ENCODE measurements at places on chromosomes 2 and 18.

DNA sequence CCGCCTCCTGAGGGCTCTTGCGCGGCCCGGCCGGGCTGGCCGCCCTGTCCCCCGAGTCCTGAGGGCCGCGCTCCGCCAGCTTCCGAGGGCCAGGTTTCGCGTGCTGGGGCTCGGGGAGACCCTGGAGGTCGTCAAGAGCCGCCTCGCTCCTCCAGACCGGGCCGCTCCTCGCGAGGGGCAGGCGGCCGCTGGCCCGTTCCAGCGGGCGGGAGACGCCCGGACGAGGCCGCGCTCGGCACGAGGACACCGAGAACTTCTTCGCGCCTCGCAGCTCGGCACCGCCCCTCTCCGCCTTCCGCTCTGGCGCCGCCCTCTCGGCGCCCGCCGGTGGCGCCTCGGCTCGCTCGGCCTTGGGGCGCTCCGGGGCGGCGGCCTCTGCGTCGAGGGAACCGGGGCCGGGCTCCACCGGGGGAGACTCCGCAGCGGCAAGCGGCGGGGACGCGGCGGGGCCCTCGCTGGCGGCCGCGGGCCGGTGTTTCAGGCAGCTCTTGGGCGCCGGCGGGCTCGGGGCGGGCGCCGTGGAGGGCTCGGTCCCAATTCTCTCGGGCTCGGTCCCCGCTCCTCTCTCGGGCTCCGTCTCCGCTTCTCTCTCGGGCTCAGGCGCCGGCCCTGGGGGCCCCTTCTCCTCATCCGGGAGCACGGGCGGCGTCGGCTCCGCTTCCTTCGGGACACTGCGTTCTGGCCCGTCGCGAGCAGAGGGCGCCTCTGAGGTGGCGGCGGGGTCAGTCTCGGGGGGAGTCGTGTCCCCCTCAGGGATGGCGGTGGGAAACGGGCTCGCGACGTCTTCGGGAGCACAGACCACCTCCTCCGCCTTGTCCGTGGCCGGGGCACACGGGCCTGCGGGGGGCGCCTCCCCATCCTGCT is 91.6 kb upstream of the MGAT4A start:
- no peak for DNase-seq

GRCh38 chr2:112463256-112463655 is 18.7 kb upstream of the TTL start:
- no peak for DNase-seq

DNA sequence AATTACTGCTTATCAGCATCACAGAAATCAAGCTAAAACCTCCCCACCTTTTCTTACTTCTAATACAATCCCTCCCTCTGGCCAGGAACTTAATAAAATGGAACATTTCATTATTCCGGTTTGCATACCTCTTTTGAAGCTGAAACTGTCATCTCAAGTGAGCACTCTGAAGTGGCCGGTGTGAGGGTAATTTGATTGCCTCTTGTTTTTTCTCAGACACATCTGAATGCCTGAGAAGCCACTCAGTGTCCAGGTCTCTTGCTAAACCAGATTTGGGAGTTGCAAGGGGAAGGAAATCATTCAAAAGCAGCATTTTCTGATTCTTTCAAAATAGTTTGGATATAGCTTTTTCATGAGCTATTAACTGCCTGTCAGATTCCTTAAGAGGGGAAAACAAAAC is 190.3 kb downstream of the C1D start:
- no peak for DNase-seq

DNA sequence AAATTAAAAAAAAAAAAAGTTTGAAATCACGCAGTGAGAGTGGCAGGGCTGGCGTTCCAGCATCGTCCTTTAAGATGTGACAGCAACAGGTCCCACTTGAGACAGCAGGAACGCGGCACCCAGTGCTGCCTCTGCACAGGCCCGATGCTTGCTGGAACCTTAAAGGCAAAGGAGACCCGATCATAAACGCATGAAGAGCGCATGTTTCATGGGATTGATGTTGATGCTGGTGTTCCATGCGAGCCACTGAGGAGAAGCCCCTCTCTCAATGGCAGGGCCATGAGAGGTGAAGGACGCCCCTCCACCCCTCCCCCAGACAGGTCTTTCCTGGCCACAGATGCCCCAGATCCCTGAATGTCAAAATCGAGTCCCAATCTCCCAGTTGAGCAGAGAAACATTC is 17.9 kb upstream of the ALPI start:
- no peak for DNase-seq

DNA sequence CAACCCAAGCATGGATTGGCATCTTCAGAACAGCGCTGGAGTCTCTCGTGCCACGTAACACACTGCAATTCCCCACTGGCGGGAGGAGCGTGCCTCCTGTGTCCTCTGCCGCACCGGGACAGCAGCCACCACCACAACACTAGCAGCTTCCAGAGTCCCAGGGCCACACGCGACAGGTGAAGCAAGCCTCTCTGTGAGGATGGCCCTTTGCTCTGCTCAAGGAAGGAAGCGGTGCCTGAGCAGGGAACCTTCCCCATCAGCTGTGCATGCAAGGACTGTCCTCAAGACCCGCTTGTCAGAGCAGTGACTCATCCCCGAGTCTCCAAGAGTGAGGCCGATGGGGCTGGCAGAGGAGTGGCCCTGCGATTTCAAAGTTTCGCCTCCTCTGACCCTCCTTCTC is 44.0 kb downstream of the TTC32 start:
- no peak for DNase-seq

Measured in esophagus squamous epithelium (tissue), 5 donors.